ENCODE measurements at places on chromosomes 6 and 20.

- DNase-seq = no peak
Observed at GRCh38 chr20:1764136-1765033, 106.8 kb upstream of the SIRPG start.

GRCh38 chr20:584161-584970, 25.7 kb downstream of the TCF15 start:
- DNase-seq = no peak

- DNase-seq = no peak
Observed at GRCh38 chr6:144265390-144265789, 19.7 kb upstream of the UTRN start.

DNA sequence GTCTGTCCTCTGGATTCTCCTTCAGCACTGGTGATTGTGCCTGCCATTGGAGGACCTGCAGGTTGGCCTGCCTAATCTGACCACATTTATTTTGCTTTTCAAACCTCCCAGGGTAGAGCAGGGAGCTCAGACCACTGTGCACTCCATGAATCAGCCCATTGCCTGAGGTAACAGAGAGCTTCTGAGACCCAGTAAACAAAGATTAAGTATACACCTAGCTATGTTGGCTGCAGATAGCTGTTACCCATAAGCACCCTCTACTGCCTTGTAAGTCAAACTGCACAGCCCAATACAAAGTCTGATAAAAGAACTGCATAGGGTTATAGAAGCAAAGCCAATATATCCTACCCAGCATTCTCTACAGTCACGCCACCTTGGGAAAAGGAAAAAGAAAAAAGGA, 338.7 kb downstream of the HTR1B start:
- DNase-seq = no peak

DNA sequence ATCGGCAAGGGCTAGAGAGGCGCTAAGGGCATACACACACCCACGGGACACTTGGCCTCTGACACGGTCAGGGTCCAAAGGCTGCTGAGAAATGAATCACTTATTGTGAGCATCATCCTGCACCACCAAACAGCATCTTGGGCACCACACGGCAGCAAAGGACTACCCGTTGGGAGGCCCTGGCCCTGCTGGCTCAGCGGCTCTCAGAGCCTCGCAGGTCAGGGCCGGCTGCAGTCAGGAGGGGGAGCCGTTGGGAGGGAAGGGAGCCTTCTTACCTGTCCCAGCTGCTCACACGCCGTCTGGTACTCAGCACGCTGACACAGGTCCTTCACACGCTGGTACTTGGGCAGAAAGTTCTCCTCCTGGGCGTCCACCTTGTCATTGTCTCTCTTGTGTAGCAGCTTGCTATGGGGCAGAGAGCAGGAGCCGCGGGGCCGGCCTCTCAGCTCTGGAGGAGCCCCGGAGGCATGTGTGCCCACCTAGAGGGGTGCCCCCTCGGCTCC, 109.0 kb downstream of the SULF2 start:
- no peak for DNase-seq

DNA sequence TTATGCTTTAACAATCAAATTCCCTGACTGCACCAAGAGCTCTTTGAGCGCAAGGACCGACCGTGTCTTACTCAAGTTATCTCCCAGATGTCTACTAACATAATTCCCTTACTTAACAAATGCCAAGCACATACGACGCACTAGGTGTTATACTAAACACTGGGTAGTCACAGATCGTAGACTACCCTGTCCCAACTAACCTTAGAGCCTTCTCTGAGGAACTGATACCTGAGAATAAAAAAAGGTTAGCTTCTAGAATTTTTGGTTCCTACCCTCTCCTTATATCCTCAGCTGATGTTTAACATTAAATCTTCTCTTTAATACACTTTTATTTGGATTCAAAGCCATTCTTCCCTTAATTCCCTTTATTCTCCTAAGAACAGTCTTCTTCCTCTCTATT, 38.5 kb downstream of the EPB41L2 start:
- DNase-seq = no peak

DNA sequence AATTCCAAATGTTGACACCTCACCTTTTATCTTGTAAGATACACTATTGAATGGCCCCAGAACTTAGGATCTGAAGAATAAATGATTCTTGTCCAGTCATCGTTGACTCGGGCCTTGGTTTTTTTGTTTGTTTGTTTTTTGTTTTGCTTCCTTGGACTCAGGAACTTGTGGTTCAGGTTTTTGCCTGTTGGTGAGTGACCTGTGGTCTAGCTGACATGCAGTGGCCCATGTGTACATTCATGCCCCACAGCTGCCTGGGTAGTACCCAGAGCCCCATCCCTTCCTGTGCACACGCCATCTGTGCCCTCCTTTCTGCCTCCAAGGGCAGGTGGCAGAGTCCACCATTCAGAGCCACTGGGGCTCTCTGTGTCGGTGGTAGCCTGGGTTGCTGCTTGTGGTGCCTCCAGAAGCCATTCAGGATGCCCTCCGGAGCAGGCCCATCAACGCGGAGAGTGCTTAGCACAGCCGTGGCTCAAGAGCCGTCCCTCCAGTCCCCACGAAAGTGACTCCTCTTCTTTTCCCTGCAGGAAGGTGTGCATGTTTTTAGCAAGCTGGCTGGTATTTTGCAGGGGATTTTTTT, 85.9 kb downstream of the SYNJ2 start:
- no peak for DNase-seq

- DNase-seq = no peak
Observed at GRCh38 chr20:37816726-37817125, 86.2 kb upstream of the VSTM2L start.

- DNase-seq = no peak
Observed at GRCh38 chr20:53786071-53786444, 192.4 kb upstream of the ZNF217 start.

DNA sequence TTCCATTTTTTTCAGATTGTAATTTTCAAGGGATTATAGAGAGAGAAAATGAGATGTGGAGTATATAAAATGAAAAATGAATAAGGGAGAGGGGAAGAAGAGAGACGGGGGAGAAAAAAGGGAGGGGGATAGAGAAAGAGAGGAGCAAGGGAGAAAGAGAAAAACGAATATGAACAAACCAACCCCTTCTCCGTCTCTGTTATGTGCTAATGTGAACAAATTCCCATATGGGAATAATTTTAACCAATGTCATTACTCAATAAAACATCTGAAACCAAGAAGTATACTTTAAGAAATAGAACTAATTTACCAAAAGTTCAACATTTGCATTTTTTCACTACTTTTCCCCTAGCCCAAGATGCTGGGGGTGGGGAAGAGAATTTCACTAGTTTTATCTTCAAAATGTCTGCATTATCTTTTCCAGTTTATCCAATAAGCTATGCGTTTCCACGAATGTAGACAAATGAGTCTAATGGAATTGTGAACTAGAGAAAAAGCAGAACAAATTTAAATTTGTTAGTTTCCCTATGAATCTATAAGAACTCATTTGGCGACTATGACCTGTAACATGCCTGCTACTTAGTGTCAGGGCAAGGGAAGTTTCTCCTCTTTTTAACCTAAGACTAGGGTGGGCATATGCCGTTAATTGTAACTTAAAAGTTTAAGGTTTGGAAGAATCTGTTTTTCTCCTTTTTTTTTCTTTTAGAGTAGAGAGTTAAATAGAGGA, 286.3 kb downstream of the BTBD9 start:
- DNase-seq = no peak

GRCh38 chr6:72348926-72349325, 272.9 kb upstream of the KCNQ5 start:
- DNase-seq = no peak

DNA sequence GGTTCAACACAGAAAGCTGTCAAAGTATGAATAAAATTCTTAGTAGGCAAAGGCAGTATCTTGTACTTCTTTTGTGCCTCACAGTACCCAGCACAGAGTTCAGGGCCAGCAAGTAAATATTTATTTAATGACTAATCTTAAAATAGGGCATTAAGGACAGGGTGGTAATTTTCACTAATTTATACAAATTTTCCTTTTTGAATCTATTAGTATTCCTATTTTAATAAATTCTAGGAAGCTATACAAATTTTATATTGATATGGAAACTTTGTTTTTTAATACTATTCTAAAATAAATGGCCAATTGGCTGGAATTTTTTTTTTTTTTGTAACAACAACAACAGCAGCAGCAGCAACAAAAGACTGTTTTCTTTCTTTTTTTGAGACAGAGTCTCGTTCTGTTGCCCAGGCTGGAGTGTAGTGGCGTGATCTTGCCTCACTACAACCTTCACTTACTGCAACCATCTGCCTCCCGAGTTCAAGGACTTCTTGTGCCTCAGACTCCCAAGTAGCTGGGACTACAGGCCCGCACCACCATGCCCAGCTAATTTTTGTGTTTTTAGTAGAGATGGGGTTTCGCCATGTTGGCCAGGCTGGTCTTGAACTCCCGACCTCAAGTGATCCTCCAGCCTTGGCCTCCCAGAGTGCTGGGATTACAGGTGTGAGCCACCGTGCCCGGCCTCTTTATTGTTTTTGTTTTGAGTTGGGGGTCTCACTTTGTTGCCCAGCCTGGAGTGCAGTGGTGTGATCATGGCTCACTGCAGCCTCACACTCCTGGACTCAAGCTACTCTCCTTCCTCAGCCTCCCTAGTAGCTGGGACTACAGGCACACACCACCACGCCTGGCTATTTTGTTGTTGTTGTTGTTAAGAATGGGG, 85.2 kb downstream of the FKBP5 start:
- no peak for DNase-seq

DNA sequence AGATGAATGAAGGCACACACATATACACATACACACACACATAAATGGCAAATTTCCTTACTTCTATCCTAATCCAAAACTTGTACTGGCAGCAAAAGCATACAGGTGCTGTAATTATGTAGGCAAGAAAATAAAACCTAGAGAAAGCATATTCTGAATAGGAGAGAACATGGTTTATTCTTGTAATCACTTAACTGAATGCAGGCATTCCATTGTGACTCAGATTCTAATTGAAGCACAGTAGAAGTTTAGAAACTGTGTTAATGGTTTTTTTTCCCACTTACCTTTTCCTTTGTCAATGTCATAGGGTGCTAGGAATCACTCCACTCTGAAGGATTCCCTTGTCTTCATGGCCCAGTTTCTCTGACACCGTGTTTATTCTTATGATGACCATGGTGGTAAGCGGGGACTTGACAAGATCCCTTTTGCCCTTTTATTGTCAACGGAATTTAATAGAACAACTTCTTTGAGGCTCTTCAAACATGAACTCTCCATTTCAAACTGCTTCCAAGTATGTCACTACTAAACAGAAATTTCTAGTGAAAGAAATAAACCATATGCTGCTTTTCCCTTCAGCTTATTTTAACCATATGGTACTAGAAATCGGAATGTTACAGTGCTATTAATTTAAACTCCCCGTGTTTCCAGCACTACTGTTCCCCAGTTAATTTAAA, 164.2 kb downstream of the OGFRL1 start:
- DNase-seq = no peak

DNA sequence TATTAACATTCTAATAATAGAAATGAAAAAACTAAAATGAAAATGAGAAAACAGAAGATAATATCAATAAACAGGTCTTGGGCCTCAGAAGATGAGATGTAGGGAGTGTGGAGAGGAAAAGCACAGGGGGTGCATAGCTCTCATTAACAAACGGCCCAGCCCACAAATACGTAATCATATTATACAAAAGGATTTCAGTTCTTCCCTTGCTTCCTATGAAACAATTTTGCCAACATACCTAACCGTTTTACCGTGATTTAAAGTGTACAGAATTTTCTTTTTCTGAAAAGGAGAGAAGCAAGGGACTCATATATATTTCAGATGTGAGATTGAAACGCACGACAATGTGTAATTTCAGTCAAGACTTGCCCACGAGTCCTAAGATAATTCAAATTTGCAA, 136.0 kb downstream of the HFE start:
- DNase-seq = no peak

DNA sequence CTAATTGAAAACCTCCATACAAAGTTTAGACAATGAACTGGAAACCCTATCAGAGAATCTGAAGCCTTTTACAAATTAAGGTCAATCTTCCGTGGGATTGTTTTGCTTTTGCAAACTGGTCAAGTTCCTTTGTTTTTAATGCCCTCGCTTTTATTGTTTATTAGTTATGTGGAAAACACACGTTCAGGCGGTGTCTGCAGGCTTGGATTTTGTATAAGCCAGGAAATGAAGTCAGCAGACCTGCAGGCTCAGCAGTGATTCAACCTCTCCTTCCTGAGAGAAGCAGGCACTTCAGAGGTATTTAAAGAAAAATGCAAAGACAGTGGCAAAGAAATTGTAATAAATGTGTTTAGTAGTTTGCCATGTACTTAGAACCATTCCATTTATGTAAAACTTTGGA, 103.4 kb upstream of the PDE10A start:
- no peak for DNase-seq

- no peak for DNase-seq
Observed at GRCh38 chr6:41252401-41253169, 24.4 kb downstream of the TREML4 start.

DNA sequence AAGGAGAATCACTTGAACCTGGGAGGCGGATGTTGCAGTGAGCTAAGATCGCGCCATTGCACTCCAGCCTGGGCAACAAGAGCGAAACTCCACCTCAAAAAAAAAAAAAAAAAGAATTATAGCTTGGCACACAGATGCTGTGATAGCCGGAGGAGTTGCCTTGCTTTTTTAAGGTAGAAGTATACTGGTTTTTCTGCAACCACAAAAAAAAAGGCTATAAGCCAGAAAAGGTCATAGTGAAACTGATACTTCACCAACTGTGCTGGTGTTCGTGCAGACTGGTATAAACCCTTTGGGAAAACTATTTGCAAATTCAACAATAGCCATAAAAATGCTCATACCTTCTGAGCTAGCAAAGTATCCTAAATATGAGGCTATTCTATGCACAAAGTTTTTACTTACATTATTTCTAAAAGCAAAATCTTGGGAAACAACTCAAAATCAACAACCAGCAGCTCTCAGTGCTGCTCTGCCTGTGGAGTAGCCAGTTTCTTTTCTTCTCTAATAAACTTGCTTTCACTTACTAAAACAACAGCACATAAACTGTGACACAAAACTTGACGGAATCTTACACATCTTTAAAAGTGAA, 44.0 kb downstream of the B4GALT5 start:
- no peak for DNase-seq

DNA sequence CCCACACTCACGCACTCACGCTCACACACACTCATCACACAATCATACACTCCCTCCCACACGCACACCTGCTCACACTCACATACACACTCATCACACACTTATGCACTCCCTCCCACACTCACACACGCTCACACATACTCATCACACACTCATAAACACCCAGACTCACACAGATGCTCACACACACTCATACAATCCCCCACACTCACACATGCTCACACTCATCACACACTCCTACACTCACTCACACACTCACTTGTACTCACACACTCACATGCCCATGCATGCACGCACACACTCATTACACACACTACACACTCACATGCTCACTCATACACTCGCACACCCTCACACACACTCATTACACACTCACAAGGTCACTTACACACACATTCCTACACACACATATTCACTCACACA, 131.1 kb upstream of the PDE10A start:
- no peak for DNase-seq

DNA sequence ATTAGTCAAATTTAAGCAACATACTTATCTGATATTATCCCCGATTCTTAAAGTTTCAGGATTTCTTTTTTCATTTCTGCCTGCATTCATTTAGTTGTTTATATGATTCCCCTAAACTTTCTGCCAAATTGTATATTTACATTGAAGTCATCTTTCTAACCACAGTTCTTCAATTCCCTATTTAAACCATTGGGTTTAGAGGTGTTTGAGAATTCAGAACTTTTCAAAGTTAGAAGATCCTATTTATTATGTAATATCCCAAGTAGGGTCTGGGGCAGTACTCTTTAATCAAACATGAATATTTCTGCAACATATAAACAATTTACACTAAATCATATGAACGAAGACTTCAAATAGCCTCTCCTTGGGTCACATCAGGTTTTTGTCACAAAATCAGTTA, 52.9 kb downstream of the KLHL31 start:
- DNase-seq = no peak
